ENCODE measurements at places on chromosomes 3 and 15.

GRCh38 chr3:169179321-169179720 is 484.2 kb downstream of the MECOM start:
- no peak for DNase-seq

DNA sequence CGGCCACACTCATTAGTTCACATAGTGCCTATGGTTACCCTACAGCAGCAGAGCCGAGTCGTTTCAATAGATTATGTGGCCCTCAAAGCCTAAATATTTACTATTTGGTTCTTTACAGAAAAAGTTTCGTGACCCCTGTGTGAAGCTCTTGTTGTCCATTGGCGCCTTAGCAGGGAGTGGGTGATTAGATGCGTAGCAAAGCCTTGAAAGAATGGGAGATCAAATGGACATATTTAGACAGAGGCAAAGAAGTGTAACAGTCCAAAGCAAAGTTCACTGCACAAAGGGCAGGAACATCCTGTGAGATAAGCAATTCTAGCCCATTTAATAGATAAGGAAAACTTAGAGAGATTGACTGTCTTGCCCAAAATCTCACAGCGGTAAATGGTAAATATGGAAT is 247.4 kb upstream of the TRIM42 start:
- no peak for DNase-seq

DNA sequence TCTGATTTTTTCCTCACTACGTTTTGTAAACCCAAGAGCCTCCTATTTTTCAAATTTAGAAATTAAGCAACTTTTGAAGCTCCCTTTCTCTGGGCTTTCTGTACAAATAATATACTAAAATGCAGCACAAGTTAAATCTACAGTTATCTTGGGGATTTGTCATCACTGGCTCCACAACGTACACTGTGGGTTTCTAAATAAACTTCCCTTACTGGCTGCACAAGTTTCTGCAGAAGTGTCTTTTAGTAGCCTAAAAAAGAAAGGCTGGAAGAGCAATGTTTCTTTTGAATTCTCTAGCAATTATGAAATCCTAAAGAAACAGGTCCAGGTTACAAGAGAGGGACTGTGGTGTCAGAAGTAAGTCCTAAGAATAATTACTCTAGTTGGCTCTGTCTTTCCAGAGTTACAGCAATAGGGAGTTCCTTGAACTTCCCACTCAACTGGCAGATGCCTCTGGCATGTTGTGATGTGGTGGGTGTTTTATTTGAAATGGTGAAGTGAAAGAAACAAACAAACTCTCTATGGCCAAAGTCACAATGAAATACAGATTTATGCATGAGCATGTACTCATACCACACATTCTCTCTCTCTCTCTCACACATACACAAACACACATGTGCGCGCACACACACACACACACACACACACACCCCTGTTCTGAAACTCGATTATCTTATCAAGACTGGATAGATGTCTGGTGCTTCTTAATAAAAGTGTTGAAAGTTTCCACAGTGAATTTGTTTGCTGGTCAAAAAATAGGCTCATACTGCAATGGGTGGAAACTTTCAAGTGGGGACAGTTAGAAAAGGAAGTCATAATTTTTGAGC is 198.2 kb downstream of the SSR3 start:
- DNase-seq = no peak

GRCh38 chr15:47431501-47431900 is 285.8 kb upstream of the SEMA6D start:
- no peak for DNase-seq

DNA sequence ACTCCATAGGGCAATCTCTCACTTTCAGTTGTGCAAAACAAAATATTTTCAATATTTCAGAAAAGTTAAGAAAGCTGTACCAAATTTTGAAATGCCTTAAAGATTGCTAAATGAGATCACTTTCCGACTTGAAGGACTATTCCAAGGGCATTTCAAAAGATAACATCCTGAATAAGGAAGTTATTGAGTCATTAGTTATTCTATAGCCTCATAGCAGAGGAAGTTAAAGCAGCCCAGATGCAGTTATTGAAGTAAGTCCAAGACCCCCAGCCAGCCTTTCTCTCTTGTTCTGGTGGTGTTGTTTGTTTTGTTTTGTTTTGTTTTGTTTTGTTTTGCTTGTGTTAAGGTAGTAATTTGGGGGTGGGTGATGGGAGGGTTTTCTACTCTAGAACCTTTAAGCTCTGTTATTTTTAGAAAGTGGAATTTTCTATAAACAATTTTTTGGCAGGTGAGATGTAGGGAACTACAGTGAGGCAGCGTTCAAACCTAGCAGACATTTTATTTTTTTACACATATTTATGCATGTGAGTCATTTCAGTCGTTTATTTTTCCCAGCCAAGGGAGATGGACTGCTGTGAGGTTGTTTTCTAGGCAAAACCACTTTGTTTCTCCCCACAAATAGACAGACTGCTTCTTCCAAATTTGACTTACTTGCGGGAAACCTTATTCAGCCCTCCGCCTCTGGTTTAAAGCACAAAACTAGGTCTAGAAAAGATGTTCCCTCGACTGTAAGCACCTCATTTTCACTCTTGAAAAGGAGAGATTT is 216.3 kb upstream of the ARPP21 start:
- DNase-seq = no peak

GRCh38 chr3:13717222-13717895 is 162.5 kb downstream of the WNT7A start:
- no peak for DNase-seq

DNA sequence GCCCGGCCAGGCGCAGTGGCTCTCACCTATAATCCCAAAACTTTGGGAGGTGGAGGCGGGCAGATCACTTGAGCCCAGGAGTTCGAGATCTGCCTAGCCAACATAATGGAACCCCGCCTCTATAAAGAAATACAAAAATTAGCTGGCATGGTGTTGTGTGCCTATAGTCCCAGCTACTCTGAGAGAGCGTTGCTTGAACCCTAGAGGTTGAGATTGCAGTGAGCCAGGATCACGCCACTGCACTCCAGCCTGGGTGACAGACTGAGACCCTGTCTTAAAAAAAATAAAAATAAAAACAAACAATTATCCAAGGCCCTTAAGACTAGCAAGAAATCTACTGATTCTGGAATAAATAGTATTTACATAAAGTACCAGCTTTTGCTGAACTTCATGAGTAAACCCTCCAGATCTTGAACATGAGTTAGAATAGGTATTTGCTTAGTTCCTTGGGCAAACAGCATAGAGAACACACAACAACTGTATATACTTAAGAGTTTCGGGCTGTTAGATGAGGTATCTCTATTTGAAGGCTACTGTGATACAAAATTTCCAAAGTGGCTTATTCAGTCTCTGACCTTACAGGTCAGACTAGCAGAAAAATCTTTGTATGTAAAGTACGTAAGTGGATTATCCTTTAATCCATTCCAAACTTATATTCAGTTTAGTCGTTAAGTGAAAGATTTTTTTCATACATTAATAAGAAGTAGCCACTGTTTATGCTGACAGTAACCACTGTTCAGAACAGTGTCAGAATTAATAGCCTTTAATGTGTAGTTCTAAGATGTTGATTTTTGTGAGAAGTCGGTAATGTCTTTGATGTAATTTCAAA is 171.1 kb upstream of the CGNL1 start:
- no peak for DNase-seq

- peak; percentile 53 for DNase-seq
These were observed 89.2 kb downstream of the RBPMS2 start for GRCh38 chr15:64686130-64686735.

DNA sequence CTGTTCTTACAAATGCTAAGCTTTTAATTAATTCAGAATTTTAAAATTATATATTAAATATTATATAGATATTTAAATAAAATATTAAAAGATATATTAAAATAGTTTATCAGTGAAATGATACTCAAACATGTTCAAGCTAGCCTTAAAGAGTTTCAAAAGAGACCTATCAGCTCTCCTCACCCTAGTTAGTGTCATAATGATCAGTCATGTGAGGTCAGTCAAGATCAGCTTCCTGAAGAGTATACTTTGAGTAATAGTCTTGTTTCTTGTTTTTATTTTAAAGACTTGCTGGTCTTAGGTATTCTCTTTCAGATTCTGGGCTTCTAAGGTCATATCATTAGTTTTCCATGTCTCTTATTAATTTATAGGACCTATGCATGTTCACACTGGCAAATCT is 14.5 kb downstream of the EXOG start:
- no peak for DNase-seq

GRCh38 chr3:167091226-167091625 is 288.9 kb downstream of the ZBBX start:
- no peak for DNase-seq

GRCh38 chr15:32824777-32825176 is 107.0 kb downstream of the GREM1 start:
- DNase-seq = peak; percentile 60

GRCh38 chr3:38038447-38038911 is 529 bp upstream of the DLEC1 start:
- no peak for DNase-seq

GRCh38 chr15:64883100-64883581 is 28.6 kb upstream of the ANKDD1A start:
- DNase-seq = no peak

- DNase-seq = peak; percentile 38
These were observed 381.4 kb downstream of the NTRK3 start for GRCh38 chr15:87874896-87875711.

DNA sequence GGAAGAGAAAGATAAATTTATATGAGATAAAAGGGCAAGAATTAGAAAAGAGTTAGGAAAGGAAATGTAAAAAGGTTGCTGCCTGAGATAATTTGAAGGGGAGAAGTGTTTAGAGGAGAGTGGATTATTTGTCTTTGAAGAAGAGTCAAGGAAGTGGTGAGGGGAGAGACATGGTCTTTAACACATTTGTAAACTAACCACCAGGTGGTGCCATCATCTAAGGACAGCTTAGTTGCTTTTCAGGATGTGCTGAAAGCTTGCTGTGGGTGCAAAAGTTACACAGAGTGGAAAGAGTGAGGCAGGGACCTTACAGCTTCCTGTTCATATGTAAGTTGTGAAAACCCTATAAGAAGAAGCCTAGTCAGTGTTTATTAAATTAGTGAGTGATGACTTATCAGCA is 114.1 kb upstream of the DNAJC19 start:
- DNase-seq = no peak

GRCh38 chr3:43647331-43648166 is 25.7 kb upstream of the ANO10 start:
- DNase-seq = no peak

DNA sequence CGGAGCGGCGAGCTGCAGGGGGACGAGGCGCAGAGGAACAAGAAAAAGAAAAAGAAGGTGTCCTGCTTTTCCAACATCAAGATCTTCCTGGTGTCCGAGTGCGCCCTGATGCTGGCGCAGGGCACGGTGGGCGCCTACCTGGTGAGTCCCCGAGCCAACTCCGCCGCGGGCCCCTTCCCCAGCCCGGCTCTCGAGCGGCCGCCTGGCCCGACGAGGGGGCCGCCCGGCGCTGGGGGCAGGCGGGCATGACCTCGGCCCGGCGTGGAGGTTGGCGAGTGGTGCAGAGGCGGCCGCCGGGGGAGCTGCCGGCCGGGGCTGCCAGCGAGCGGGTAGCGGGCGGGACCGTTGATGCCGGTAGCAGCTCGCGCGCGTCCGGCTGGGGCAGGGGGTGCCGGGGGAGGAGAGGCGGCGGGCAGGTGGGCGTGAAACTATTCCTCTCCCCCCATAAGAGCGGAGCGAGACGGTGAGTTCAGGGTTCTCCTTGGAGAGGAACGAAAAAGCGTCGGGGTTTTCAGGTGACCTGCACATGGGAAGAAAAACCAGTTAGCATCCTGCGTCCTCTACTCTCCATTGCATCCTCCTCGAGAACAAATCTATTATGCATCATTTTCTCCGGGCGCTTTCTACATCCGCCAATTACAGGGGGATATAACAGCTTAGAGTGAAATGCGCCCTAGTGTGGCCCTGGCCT is 585 bp downstream of the SLCO3A1 start:
- no peak for DNase-seq

DNA sequence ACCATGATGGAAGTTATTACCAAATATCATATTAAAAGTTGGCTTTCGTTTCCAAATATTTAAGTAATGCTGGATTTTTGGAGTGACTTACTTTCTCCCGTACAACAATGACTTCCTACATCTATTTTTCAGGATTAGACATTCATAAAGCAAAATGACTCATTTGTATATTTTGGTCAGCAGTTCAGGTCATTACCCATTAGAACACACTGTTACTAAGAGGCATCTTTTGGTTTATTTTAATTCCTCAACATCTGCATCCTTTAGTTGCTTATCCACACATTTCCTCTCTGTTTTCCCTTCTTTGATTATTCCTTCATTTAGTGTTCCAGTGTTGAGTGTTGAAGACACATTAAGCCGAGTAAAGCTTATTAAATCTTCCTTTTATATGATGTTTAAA is 348.2 kb downstream of the NAALADL2 start:
- DNase-seq = no peak

DNA sequence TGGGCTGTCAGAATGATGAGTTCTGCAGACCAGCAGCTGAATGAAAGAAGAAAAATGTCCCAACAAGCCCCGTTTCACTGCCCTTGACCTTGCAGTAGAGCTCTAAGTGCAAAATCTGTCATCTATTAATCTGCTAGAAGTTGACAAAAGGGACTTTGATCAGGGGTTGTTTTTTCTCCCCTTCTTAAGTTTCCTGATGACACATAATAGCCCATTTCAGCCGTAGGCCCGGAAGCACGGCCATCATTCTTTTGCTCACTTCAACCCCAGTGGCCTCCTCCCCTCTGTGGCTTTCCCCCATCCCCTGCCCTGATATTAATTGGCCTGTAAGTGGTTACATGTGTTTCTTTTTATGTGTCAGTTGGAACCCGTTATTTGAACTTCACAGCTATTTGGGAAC is 298.9 kb downstream of the RPLP1 start:
- DNase-seq = no peak

DNA sequence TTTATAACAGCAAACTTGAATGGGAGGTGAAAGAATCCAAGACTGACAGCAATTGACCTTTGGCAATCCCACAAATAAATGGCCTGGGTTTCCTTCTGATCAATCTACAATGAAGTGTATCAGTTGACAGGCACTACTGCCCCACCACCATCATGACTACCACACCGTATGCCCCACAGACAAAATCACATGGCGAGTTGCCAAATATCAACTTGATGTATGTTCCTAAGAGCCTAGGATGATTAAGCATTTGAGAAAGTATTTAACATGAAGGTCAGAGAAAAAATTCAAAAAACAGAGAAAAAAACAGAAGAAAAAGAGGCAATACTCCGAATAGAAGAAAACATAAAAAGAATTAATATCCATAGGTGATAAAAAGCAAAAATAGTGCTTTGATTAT is 215.9 kb upstream of the STAC start:
- DNase-seq = no peak

DNA sequence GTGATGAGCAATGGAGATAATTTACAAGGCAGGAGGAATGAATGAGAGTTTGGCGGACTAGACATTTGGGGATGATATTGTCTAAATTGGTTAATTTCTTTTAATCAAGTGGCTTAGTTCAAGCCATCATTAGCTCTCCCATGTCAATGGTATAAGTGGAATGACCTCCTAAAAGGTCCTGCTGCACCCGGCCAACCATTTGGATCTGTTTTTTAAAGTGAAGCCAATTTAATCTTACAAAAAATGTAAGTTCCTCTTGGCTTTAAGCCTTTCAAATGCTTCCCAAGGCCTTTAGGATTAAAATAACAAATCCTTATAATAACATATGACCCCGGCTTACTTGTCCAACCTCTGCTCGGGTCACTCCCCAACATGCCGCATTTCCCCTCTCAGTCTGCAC is 484.4 kb upstream of the ADAMTS9 start:
- no peak for DNase-seq

GRCh38 chr3:73234354-73235014 is 173.0 kb downstream of the EBLN2 start:
- DNase-seq = no peak

GRCh38 chr3:130838898-130839600 is 54.8 kb upstream of the ATP2C1 start:
- DNase-seq = no peak

All from HTR-8/SVneo (cell line).